ENCODE measurements at places on chromosomes 11 and 22.

DNA sequence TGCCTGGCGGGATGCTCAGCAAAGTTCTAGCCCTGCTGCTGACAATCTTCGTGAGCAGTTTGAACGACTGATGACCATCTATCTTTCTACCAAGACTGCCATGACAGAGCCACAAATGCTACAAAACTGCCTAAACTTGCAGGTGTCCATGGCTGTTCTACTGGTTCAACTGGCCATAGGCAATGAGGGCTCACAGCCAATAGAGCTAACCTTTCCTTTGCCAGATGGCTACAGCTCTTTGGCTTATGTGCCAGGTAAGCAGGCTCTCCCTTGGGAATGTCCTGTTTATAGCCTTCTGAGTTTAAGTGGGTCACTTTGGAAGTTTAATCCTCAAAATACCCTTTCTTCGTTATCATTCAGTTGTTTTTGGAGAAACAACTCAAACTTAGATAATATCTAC lies 20.1 kb downstream of the UBE4A start:
- peak; percentile 87 for DNase-seq

- DNase-seq: no peak
Measured at GRCh38 chr11:27183672-27184457, 143.2 kb downstream of the BBOX1 start.

DNA sequence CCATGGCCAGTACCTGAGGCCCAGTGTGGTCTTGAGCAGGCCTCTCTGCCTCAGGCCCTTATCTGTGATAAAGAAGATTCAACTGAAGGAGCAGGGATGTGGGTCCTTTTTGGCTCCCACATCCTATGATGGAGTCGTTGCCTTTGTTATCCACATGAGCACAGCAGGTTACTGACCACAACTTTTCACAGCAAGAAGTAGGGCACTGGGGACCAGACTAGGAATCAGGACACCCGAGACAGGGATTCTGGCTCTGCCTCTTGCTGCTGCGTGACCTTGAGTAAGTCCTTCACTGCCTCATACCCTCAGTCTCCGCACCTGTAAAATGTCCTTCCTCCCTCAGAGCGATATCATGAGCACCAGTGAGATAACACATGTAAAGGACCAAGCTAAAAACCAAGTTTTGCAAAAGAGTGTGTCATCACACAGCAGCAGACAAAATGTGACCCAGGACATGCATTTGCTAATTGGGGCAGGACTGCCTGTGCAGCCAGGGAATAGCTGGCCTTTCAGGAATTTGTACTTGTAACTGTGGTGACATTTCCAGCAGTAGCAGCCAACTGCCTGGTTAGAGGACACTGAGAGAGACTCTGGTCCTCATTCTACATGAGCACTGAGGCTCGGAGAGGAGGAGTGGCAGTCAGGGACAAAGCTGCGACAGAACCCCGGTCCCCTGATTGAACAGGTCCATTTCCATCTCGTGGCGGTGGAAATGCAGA lies 13.2 kb upstream of the SMIM35 start:
- DNase-seq: no peak

DNA sequence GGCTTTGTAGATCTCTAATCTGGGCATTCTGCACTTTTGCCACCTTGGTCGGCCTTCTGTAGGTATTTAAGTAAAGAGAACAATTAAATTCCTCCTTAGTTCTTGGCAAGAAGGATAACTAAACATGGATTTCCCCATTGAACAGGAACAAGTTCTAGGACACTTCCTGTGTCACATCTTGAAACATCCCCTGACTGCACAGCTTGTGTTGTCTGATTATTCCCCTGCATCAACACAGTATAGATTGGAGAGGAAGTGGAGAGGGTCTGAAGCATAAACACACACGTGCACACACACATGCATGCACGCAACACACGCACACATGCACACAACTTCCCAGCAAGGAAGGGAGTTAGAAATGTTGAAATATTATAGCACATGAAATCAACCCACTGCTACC lies 8.6 kb downstream of the ISX start:
- no peak for DNase-seq

DNA sequence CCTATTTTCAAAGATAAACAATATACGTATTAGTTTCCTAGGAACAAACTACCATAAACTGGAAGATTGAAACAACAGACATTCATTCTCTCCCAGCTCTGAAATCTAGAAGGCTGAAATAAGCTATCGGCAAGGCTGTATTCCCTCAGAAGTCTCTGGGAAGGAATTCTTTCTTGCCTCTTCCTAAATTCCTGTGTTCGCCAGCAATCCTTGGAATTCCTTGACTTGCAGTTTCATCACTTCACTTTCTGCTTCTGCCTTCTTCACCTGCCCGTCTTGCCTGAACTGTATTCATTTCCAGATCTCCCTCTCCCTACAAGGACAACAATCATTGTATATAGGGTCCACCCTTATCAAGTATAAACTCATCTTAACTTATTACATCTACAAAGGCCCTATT lies 17.7 kb upstream of the PRDM10 start:
- no peak for DNase-seq

GRCh38 chr22:48320048-48320682 lies 1507.5 kb downstream of the BRD1 start:
- DNase-seq: no peak

GRCh38 chr11:10564696-10565318 lies 3.7 kb downstream of the LYVE1 start:
- DNase-seq: no peak

DNA sequence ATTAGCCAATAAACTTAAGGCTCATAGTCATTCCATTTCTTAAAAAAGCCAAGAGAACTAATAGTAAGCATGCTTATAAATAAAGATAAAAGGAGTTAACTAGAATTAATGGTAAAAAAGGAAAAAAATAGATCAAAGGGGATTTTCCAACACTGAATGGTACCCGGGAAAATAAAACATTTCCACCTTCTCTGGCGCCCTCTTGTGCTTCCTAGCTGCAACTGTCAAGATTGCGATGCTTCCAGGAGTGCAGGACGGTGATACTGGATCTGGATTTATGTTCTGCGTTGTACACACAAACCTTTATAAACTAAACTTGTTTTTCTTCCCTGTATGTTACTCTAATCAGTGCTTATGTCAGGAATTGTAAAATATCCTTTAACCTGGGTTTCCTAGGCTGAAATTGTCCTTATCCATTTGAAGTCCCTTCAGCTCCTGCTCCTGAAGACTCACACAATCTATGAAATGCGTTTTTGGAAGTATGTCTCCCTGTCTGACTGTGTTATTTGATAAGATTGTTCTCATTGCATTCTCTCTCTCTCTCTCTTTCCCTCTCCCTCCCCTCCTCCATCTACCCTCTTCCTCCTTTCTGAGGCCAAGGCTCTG lies 9.6 kb upstream of the HTATIP2 start:
- DNase-seq: no peak

GRCh38 chr11:118314988-118315411 lies 10.5 kb downstream of the CD3E start:
- DNase-seq: peak; percentile 67

GRCh38 chr11:2838091-2838490 lies 47.5 kb downstream of the CDKN1C start:
- no peak for DNase-seq

- DNase-seq: no peak
Measured at GRCh38 chr11:58576887-58577471, 1.3 kb upstream of the LPXN start.

GRCh38 chr11:68261006-68261405 lies 10.8 kb downstream of the C11orf24 start:
- no peak for DNase-seq

GRCh38 chr22:27947448-27947847 lies 28.4 kb upstream of the PITPNB start:
- no peak for DNase-seq

- DNase-seq: peak; percentile 94
Measured at GRCh38 chr11:4932751-4933150, 8.6 kb upstream of the OR51G1 start.

- no peak for DNase-seq
Measured at GRCh38 chr22:47351836-47352579, 589.6 kb downstream of the TBC1D22A start.

DNA sequence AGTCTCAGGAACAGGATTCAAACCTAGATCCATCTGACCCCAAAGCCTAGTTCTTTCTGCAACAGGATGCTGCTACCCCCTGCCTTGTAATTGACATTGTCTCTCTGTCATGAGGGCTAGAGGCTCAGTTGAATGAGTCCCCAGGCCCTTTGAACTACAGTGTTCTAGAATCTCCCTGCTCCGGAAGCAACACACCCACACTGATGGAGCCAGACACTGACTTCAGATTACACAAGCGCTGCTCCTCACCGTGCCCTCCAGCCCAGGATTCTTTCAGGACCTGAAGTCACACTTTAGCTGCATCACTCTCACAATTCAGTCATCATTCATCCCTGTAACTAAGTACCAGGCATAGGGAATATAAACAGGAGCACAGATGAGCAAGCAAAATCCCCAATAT lies 69.6 kb downstream of the RAB30 start:
- no peak for DNase-seq

- peak; percentile 97 for DNase-seq
Measured at GRCh38 chr11:9565822-9566560, 7.5 kb upstream of the WEE1 start.

GRCh38 chr11:28963187-28963586 lies 855.0 kb downstream of the METTL15 start:
- no peak for DNase-seq

- DNase-seq: no peak
Measured at GRCh38 chr22:23216461-23217170, 36.3 kb downstream of the BCR start.

DNA sequence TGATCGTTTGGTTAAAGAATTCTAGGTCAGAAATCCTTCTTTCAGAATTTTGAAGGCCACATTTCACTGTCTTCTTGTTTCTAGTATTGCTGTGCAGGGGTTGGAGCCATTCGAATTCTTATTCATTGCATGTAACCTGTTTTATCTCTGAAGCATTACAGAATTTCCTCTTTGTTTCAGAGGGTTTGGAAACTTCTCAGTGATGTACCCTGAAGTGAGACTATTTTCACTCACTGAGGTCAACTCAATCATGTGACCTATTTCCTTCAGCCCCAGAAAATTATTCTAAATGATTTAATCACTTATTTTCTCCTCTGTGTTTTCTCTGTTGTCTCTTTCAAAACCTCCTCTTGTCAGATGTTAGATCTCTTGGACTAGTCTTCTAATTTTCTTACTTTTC lies 147.8 kb downstream of the ENTHD1 start:
- no peak for DNase-seq

DNA sequence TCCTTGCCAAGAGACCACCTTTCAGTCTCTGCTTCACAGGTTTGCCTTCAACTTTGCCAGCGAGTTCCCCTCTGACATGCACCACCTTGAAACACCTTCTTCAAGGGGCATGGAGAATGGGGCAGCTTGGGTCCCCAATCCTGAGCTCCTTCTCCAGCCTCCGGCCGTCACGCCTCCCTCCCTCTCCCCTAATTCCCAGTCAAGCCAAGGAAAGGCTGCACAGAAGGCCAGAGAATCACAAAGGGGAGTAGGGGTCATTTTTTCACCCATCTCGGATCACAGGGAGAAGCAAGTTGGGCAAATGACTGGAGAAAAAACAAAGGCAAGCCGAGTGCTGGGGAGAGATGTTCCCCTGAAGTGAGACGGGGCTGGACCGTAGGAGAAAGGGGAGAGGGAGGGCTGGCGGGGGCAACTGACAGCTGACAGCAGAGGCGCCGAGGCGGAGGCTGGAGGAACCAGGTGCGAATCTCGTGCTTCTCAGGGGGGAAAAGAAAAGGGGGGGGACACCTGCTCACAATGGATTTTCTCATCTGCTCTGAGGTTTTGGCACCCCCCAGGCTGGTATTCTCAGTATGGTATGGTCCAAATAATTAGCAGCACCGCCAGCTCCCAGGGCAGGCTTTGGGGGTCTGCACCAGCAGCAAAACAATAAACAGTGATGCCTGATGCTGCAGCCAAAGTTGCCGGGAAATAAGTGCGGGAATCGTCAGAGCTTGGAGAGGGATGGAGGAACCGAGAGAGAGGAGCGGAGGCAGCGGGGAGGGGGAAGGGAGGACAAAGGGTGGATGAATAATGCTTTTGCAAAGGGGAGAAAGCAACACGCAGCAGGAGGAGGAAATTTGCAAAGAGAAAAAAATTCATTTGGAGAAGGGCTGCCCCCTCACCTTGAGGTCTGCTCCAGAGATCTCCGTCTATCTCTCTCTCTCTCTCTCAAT lies 644 bp downstream of the YPEL4 start:
- no peak for DNase-seq

DNA sequence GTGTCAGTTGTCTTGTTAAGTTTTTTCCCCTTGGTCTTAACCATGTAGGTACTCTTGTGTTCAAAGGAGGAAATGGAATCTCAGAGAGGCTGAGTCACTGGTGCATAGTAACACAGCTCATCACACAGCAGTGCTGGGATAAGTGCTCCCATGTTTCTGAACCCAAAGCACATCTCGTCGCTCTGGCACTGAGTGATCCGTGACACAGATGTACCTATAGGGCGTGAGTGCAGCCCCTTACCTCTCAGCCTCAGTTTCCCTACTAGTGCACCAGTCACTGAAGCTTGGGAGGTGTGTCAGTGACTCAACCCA lies 234.0 kb downstream of the ST3GAL4 start:
- DNase-seq: no peak

- DNase-seq: no peak
Measured at GRCh38 chr11:70207531-70208131, 4.5 kb downstream of the FADD start.

DNA sequence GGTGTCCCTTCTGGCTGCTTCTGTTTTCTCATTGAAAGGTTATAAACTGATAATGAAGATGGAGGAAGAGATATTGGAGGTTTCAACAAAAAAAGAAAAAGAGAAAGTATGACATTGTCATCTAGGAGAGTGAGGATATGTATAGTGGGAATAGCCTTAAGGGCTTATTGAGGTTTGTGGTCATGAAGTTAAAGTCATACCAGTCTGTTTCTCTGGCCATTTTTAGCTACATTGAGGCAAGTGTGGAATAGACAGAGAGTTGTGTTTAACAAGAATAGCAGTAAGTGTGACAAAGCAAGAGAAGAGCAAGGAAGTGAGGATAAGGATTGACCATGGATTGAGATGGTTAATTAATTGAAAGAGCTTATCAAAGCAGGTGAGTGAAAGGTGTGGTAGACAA lies 110.4 kb downstream of the ELP4 start:
- no peak for DNase-seq

DNA sequence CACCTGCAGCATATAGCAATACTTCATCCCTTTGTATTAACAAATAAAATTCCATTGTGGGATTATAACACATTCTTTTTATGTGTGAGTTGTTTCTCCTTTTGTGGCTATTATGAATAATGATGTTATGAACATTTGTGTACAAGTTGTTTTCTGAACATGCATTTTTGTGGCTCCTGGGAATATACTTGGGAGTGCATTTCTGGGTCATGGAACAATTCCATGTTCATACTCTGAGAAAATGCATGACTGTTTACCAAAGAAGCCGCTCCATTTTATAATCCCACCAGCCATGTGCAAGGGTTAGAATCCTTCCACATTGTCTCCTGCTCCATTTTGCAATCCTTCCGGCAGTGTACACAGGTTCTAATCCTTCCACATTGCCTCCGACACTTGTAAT lies 713.8 kb downstream of the TBC1D22A start:
- no peak for DNase-seq

- no peak for DNase-seq
Measured at GRCh38 chr11:128469220-128469619, 118.1 kb downstream of the ETS1 start.

Data from LNCaP clone FGC (cell line).